Osteoblast (primary cell): ENCODE measurements at places on chromosomes 1 and 21. TPM values are rescaled to one million over a fixed set of nuclear protein-coding genes. Genes with fewer than 3 reads are reported as not detected.
A peak's percentile ranks its signal among the peaks of the same experiment; 100 is the strongest.

- H3K36me3 ChIP-seq = no peaks in the 10 kb centered on the region
- H3K27me3 ChIP-seq = no peaks in the 10 kb centered on the region
- peak overlapping the region; percentile 75 for H3K27ac ChIP-seq
These were observed 149.5 kb downstream of the FGGY start for GRCh38 chr1:59446257-59446901.

Gene SLC19A2
- 8.5 and 10.5 TPM in 2 replicates for total RNA-seq

DNA sequence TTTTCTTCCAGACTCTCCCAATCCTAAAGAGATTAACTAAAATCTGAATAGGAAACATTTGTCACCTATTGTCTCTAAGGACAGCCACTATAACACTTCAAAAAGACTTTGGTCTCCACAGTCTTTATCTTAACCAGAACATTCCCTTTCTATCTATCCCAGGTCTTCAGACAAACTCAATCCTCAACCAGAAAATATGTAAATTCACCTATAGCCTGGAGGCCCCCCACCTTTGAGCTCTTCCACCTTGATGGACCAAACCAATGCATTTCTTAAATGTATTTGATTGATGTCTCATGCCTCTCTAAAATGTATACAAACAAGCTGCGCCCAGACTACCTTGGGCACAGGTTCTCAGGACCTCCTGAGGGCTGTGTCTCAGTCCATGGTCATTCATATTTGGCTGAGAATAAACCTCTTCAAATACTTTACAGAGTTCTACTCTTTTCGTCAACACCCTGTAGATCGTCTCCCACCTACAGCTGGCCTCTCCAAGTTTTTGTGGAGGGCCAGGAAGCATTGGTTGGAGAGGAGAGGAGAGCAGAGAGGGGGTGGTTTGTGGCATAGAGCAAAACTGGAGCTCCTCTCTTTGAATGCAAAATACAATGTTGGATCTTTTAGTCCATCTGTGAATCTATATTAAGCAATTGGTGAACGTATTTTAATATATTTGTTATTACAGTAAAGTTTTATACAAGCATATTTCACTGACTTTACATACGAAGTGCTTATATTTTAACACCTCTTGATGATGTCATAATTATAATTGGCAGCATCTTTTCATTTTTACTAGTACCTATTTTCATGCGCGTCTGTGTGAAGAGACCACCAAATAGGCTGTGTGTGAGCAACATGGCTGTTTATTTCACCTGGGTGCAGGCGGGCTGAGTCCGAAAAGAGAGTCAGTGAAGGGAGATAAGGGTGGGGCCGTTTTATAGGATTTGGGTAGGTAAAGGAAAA is 230.7 kb upstream of the DUSP10 start:
- no peaks in the 10 kb centered on the region for H3K4me1 ChIP-seq
- no peaks in the 10 kb centered on the region for H3K36me3 ChIP-seq
- no peak overlapping the region for H3K27ac ChIP-seq

DNA sequence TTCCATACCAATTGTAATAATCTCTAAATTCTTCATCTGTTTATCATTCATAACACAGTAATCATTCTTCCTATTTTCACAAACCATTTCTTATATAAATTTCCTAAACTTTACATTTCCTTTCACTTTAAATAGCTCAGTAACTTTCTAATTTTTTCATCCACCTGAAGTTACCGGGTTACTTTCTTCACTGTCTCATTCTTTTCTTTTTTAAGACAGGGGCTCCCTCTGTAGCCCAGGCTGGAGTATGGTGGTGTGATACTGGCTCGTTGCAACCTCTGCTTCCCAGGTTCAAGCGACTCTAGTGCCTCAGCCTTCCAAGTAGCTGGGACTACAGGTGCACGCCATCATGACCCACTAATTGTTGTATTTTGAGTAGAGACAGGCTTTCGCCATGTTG is 41.3 kb downstream of the RERE start:
- no peak overlapping the region for H3K4me3 ChIP-seq
- no peaks in the 10 kb centered on the region for H3K36me3 ChIP-seq
- H3K4me1 ChIP-seq = no peaks in the 10 kb centered on the region

DNA sequence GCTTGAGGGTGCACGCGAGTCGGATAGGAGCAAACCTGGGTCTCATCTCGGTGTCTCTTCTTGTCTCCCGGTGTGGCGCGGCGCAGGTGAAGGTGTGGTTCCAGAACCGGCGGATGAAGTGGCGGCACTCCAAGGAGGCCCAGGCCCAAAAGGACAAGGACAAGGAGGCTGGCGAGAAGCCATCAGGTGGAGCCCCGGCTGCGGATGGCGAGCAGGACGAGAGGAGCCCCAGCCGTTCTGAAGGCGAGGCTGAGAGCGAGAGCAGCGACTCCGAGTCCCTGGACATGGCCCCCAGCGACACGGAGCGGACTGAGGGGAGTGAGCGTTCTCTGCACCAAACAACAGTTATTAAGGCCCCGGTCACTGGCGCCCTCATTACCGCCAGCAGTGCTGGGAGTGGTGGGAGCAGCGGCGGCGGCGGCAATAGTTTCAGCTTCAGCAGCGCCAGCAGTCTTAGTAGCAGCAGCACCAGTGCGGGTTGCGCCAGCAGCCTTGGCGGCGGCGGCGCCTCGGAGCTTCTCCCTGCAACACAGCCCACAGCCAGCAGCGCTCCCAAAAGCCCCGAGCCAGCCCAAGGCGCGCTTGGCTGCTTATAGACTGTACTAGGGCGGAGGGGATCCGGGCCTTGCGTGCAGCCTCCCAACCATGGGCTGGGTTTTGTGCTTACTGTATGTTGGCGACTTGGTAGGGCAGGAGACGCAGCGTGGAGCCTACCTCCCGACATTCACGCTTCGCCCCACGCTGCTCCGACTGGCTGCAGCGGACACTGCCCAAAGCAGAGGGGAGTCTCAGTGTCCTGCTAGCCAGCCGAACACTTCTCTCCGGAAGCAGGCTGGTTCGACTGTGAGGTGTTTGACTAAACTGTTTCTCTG is 5.1 kb downstream of the HLX start:
- no peak overlapping the region for H3K4me3 ChIP-seq
- H3K36me3 ChIP-seq = peaks cover 38% of the 10 kb centered on the region
- H3K27me3 ChIP-seq = no peaks in the 10 kb centered on the region
- peaks cover 13% of the 10 kb centered on the region for H3K4me1 ChIP-seq
- DNase-seq = peak; percentile 79

- H3K4me3 ChIP-seq = no peak overlapping the region
- no peak overlapping the region for H3K27ac ChIP-seq
- no peak for DNase-seq
- H3K36me3 ChIP-seq = no peaks in the 10 kb centered on the region
- no peaks in the 10 kb centered on the region for H3K27me3 ChIP-seq
These were observed 515.0 kb downstream of the COL11A1 start for GRCh38 chr1:102593276-102593675.

- H3K4me1 ChIP-seq = no peaks in the 10 kb centered on the region
- H3K27me3 ChIP-seq = peaks cover 49% of the 10 kb centered on the region
- no peak overlapping the region for H3K27ac ChIP-seq
These were observed 4.9 kb upstream of the TRIM63 start for GRCh38 chr1:26072305-26072704.

DNA sequence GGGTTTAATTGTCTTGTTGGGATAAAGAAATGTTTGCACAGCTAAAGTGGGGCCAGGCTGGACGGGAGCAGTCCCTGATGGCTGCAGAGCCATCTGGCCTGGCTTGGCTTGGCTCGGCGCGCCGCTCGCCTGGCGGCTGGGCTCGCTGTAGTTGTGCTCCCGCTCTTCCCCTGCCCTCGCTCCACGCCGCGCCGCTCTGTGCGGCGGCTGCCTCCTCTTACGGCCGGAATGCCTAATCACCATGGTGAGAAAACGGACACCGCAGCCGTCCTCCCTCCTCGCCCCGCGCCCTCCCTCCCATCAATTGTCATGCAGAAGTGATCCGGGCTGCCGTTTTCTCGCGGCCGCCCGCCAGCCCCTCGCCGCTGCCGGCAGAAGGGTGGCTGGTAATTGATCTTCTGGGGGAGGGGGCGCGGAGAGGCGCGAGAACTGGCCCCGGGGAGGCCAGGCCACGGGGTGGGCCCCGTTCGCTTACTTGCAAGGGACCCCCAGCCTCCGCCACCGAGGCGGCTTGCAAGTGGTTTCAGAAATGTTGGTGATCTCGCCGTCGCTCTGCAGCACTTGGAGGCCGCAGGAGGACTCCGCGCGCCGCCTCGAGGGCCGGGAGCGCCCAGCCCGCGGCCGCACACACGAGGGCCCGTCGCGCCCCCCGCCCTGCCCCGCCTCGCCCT is 12.4 kb downstream of the RNF220 start:
- no peaks in the 10 kb centered on the region for H3K36me3 ChIP-seq
- H3K27me3 ChIP-seq = peaks cover 88% of the 10 kb centered on the region
- no peak overlapping the region for H3K27ac ChIP-seq

- no peaks in the 10 kb centered on the region for H3K4me1 ChIP-seq
- H3K4me3 ChIP-seq = no peak overlapping the region
- H3K27me3 ChIP-seq = peaks cover 52% of the 10 kb centered on the region
- DNase-seq = no peak
- H3K36me3 ChIP-seq = no peaks in the 10 kb centered on the region
These were observed 4.7 kb upstream of the PCSK9 start for GRCh38 chr1:55034476-55035133.

DNA sequence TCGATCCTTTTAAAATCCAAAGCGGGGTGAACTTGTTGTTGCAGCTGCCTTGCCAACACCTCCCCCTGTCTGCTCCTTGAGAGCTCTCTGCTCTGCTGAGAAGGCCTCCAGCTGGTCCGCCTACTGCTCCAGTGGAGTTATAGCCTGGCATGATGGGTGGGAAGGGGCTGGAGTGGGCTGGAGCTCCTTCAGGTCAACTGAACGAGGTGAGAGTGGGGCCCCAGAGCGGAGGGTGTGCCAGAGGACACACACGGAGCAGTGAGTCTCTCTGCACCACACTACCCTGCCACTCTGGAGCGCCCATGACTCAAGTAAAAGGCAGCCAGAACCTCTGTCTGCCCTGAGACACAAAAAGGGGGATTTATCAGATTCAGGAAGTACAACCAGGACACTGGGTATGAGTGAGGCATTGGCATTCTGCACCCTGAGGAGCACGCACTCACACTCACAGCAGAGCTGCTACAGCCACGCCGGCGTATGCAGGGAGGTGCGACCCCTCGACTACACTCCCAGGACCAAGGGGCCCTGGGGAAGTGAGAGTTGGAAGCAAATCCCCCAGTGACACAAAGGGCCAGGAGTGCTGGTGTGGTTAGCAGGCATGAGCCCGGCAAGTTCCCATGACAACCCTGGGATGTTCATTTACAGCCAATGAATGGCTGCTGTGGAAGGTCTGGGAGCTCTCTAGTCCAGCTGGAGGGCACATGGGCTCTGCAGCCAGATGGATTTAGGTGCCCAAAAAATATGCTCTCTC is 28.0 kb upstream of the EVA1B start:
- peak; percentile 96 for DNase-seq
- H3K4me1 ChIP-seq = peaks cover 47% of the 10 kb centered on the region
- H3K36me3 ChIP-seq = peaks cover 33% of the 10 kb centered on the region
- peak overlapping the region; percentile 52 for H3K4me3 ChIP-seq
- H3K27me3 ChIP-seq = no peaks in the 10 kb centered on the region
- peak overlapping the region; percentile 98 for H3K27ac ChIP-seq
